ENCODE measurements at places on chromosomes 5 and 9.

GRCh38 chr9:121963528-121963995, 129.5 kb downstream of the TTLL11 start:
- DNase-seq, result peak; percentile 84

- DNase-seq, result no peak
These were observed 201.2 kb downstream of the NXNL2 start for GRCh38 chr9:88736136-88736637.

- DNase-seq, result no peak
These were observed 209.1 kb downstream of the TARS1 start for GRCh38 chr5:33649549-33650482.

DNA sequence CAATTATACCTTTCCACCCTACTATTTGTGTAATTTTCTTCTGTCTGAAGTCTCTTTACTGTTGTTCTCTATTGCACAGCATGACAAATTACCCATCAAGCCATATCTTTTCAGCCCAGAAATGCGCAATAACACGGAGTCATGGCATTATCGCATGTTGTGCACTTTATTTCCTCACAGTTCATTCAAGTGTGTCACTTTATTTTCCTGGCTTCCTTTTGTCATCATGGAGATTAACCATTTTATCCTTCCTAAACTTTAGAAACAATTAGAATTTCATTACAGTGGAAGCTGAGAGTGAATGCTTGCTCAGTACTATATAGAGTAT, 41.3 kb upstream of the MEF2C start:
- no peak for DNase-seq

DNA sequence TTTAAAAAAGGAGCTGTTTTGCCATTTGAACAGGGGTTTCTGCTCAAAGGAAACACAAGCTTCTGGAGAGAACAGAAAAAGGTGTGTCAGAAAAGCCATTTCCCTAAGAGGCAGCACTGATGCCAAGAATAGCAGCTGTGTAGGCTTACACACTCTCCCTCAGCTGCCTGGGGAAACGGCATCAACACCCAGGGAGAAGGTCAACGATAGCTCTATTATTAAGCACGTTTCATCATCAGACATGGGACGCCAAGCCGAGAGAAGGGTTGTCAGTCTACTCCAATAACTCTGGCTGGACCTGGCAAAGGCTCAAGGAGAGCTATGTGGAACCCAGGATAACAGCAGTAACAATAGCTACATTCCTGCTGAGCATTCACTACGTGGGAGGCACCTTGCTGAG, 314.2 kb downstream of the CDK5RAP2 start:
- no peak for DNase-seq

GRCh38 chr9:2725898-2726649, 8.8 kb downstream of the KCNV2 start:
- no peak for DNase-seq

DNA sequence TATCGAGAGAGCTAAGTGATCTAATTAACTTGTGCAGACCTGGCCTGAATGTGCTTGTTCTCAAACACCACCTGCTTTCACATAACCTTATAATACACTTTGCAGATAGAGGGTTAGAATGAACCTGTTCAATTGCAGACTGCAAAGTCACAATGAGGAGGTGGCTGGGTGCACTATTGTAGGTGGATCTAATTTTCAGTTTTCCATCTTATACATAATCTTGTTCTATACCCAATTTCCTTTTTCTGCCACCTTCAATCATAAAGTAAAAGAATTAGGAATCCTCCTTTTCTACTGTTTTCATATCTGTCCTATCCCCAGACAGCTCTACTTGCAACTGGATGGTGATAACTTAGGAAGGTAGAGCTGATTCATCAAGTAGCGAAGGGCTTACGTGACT, 68.8 kb upstream of the APC start:
- DNase-seq, result no peak

- DNase-seq, result peak; percentile 11
These were observed 78.0 kb downstream of the ISOC1 start for GRCh38 chr5:129172580-129172979.

- peak; percentile 41 for DNase-seq
These were observed 114.9 kb upstream of the TRIM32 start for GRCh38 chr9:116572095-116572748.

DNA sequence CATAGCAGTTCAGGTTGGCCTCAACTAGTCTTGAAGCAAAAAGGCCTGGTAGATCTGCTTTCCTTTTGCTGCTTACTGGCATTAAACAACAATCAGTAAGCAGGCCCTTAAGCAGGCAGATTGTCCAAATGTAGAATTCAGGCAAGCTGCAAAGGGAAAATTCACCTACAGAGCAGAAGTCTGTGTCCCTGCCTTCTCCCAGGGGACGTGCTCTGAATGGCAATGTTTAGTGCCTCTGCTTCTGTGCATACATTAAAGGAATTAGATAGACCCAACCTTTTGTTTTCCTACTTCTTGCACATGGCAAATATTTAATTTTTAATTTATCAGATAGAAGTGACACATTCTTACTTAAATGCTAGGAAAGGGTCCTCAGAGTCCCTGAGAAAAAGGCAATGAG, 328.8 kb upstream of the PIK3R1 start:
- DNase-seq, result no peak

GRCh38 chr9:100191264-100191663, 92.2 kb downstream of the INVS start:
- DNase-seq, result no peak

GRCh38 chr9:136220017-136220729, 15.2 kb upstream of the LHX3 start:
- no peak for DNase-seq

DNA sequence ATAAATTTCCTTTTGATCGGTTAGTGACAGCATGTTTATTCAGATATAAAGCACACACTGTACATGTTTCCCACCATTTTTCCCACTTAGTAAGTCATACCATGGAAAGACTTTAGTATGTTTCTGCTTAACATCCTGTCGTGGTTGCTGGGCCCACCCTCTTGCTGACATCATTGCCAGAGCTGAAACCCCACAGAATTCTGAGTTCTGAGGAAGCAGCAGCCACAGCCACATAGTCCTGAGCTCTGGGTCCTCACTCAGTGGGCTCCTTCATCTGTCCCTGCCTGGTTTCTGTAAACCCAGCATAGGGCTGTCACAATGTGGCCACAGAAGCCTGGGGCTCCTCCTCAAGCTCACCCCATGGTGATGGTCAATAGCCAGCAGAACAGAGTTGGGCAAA, 441.5 kb downstream of the ENC1 start:
- no peak for DNase-seq

- no peak for DNase-seq
These were observed 14.8 kb upstream of the TMC1 start for GRCh38 chr9:72506615-72507014.

- peak; percentile 43 for DNase-seq
These were observed 103.0 kb upstream of the CTSL start for GRCh38 chr9:87622923-87623322.

GRCh38 chr5:15249152-15249551, 250.8 kb upstream of the FBXL7 start:
- peak; percentile 50 for DNase-seq

All from endothelial cell of umbilical vein (primary cell).